Natural killer cell treated with Interleukin-12 subunit alpha and Interleukin-12 subunit beta and Interleukin-15 and Interleukin-18, amount 100 ng/mL, for 72 hours (primary cell): ENCODE measurements at places on chromosomes 2 and 18.

DNA sequence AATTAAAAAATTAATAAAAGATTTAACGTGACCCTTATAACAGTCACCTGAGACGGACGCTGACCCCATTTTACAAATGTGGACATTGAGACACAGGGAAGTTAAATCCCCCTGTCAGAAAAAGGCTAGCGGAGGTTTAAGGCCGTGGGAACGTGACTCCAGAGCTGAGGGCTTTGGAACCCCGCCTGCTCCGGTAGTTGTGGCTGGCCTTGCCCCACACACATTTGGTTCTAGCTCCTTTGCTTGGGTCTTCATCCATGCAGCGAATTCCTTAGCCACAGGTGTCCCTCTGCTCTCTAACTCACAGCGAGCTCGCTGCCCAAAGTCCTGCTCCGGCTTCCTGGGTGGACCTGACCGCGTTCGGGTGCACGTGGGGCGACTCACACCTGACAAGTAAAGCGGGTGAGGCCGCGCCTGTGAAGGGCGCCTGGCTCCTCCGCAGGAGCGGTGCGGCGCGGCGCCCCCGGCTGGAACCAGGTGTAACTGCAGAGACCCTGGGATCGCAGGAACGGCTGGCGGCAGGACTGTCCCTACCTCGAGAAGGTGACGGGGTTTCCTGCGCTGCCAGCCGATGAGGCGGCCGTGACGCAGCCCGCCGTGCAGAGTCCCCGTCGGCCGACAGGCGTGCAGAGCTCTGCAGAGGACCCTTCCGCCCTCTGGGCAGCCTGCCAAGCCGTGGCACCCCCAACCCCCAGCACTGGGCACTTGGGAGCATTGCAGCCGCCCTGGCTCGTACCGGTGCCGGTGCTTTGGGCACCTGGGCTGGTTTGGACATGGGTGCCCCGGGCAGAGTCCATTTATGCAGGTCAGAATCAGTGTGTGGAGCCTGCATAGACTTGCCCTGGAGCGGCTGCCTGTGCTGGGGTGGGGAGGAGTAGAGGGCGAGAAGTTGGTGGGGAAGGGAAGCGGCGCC is 2.4 kb upstream of the PROC start:
- peak; percentile 79 for DNase-seq

DNA sequence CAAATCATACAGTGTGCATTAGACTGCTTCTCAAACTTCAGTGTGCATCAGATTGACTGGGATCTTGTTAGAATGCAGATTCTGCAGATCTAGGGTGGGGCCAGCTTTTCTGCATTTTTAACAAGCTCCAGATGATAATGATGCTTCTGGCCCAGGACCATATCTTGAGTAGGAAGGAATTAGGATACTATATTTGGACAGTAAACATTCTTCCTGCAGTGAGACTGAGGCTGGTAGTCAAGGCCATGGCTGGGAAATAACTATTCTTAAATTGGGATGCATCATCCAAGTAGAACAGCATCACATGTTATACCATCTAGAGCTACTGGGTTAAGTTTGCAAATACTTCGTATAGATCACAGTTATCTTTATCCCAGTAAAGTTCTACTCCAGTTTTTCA is 28.4 kb upstream of the ARMC9 start:
- no peak for DNase-seq

GRCh38 chr18:46373791-46374190 is 269.6 kb downstream of the HAUS1 start:
- no peak for DNase-seq

- DNase-seq = no peak
These were observed 279.8 kb downstream of the CLIP4 start for GRCh38 chr2:29394981-29395350.

- DNase-seq = no peak
These were observed 11.6 kb downstream of the CD28 start for GRCh38 chr2:203718087-203718486.

DNA sequence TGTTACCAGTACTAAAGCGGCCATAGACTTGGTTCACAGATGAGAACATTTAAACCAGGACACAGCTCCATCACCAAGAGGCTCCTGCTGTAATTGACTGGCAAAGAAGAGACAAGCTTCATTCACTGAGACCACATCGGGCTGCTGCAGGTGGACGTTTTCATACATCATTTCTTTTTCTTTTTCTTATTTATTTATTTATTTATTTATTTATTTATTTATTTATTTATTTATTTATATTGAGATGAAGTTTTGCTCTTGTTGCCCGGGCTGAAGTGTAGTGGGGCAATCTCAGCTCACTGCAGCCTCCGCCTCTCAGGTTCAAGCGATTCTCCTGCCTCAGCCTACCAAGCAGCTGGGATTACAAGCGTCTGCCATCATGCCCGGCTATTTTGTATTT is 33.6 kb upstream of the PDCL3 start:
- no peak for DNase-seq

- DNase-seq = no peak
These were observed 62.5 kb downstream of the USP40 start for GRCh38 chr2:233503947-233504637.

GRCh38 chr2:468648-469336 is 180.9 kb upstream of the ALKAL2 start:
- DNase-seq = no peak

- no peak for DNase-seq
These were observed 53.5 kb upstream of the KCNE4 start for GRCh38 chr2:222998459-222998858.

- DNase-seq = no peak
These were observed 56.7 kb upstream of the ZNF236 start for GRCh38 chr18:76765649-76766048.

- DNase-seq = no peak
These were observed 8.8 kb upstream of the SETBP1 start for GRCh38 chr18:44671914-44672313.

- DNase-seq = no peak
These were observed 352.0 kb downstream of the ARHGAP15 start for GRCh38 chr2:143481237-143481623.

- DNase-seq = no peak
These were observed 60.0 kb downstream of the TMEM131 start for GRCh38 chr2:97935719-97936161.

DNA sequence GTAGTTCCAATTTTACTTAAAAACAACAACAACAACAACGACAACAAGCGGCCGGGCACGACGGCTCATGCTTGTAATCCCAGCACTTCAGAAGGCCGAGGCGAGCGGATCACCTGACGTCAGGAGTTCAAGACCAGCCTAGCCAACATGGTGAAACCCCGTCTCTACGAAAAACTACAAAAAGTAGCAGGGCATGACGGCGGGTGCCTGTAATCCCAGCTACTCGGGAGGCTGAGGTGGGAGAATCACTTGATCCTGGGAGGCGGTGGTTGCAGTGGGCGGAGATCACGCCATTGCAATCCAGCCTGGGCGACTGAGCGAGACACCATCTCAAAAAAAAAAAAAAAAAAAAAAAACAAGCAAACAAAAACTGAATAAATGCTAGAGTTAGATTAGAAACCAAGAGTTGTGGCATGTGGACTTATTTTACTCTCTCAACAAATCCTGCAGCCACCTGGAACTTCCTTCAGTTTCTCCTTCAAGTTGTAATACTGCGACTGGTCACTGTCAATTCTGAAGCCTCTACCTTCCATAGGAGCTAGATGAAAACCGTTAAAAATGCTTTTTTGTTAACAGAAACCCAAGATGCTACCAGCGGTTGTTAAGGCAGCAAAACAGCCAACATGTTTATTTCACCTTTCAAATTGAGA is 1.3 kb downstream of the ATP5F1A start:
- DNase-seq = no peak

DNA sequence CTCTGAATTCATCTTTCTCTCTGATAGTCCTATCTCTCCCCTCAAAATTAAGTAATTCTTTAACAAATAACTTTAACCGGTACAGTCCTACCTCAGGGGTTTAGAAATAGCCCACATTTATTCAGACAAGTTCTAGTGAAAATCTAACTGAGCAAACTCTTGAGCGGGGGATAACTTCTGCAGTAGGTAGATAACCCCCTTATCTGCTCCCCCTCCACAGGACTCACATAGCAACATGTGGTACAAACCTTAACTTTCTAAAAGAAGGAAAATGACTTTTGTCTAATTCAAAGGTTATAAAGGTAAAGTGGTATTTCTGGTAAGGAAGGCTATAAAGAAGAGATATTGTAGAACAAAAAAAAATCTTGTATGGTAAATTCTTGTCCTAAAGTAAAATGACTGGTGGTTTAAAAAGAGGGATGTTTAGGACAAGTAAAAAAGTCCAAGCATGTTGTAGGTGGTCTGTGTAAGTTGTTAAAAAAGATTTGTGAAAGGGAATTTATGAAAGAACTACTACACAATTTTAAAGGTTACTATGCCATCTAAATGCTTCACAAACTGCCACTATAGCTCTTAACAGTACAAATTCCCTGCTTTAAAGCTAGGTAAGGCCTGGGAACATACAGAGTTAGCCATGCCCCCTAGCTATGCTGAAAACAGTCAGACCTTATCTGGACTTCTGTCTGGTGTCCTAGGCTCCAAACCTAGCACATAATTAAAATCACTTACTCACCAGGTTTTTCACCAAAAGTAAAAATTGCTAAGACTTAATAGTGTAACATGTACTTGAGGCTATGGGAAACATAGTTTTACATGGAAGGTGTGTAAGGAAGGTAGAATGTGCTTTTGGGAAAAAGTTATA is 8.1 kb upstream of the RPIA start:
- DNase-seq = no peak

GRCh38 chr2:144078802-144079724 is 440.9 kb downstream of the ZEB2 start:
- no peak for DNase-seq

- no peak for DNase-seq
These were observed 118.0 kb downstream of the PLB1 start for GRCh38 chr2:28613633-28614501.

GRCh38 chr2:183112577-183112976 is 11.7 kb upstream of the NUP35 start:
- DNase-seq = no peak

DNA sequence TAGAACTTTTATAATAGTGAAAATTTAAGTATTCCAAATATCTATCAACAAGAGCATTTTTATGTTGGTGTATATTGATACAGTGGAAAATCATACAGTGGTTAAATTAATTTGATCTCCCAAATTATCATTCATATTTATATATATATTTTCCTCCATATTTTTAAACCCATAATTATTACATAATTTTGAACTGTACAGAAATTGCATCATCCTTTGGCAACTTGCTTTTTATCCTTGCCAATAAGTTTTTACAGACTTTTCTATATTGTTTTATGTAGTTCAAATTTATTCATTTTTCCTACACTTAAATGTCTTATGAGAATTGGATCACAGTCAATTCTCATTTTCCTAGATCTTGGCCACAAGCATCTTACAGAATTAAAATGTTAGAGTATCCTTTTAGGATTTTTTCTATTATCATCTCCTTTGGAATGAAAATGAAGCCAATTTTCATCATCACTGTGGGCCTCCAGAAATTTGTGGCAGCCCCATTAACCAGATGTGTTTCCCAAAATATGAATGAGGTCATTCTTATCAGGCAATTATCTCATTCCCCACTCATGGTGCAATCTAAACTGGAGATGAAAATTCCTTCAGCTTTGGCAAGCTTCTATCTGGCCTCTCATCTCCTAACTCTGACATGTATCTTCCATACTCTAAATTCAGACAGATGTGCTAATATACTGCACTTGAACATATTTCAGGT is 94.2 kb upstream of the DLGAP1 start:
- DNase-seq = no peak

GRCh38 chr2:60834270-60834717 is 47.1 kb upstream of the REL start:
- DNase-seq = no peak

DNA sequence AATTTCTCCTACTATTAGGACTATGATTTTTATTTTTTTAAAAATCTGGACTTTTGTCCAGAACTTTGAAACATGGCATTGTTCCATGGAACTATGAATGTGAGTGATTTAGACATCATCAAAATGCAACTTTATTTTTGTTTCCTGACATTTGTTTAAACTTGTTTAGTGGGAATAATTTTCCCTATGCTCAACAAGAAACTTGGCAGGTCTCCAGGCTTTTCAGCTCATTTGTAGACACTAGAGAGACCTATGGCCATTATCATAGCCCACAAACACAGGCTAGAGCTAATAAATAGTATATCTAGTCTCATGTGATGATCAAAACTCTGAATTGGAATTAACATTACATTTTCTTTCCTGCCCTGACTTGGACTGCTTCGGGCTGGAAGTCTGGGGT is 145.1 kb upstream of the CELF4 start:
- DNase-seq = no peak

GRCh38 chr2:26605999-26606846 is 34.9 kb downstream of the CIB4 start:
- DNase-seq = no peak

DNA sequence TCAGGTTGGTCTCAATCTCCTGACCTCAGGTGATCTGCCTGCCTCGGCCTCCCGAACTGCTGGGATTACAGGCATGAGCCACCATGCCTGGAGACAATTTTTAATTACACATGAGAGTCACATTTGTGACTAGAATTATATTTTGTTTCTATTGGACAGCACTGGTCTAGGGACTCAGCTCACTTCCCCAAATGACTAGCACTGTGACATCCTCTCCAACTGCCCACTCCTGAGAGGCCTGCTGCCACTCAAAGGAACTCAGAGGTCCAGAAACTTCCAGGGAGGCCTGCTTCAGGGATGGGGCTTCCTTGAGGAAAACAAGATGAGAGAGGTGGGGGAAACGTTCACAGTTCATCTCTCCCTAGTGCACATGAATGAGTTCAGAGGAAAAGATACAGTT is 29.5 kb downstream of the TMEM163 start:
- DNase-seq = no peak

DNA sequence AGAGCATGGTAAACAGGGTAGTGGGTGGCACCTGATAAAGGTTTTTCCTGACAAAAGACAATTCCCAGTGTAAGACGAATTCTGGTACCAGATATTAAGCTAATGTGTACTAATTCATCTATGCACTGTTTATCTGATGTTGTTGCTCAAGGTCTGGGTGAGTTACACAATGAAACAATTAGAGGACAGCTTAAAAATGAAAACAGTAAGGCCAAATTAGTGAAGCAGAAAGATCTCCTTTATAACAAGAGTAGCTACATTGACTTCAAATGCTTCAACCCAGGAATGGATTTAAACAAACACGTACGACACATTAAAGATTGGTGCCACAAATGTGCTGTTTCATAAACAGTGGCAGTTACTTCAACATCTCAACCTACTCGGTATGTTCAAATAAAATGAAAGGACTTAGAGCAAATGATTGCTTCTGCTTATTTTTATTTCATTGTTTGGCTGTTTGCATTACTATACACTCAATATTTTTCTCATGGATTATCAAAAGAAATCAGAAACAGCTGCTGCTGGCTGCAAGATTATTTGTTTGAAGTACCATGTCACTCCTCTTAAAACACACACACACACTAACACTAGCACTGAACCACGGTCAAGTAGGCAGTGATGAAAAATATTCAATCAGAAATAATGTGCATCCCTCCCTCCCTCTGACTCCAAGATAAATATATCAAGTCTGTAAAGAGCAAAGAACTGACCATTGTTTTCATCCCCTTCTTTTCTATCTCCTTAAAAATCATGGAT is 94.4 kb upstream of the RND3 start:
- no peak for DNase-seq

- peak; percentile 71 for DNase-seq
These were observed 110.4 kb upstream of the RAB27B start for GRCh38 chr18:54717673-54718407.

GRCh38 chr2:86042256-86043168 is 63.2 kb downstream of the POLR1A start:
- DNase-seq = no peak
